Activated naive CD4-positive, alpha-beta T cell (primary cell): ENCODE measurements at places on chromosomes 1 and 21.

- DNase-seq: no peak
Measured at GRCh38 chr1:192689459-192689858, 53.5 kb downstream of the RGS13 start.

DNA sequence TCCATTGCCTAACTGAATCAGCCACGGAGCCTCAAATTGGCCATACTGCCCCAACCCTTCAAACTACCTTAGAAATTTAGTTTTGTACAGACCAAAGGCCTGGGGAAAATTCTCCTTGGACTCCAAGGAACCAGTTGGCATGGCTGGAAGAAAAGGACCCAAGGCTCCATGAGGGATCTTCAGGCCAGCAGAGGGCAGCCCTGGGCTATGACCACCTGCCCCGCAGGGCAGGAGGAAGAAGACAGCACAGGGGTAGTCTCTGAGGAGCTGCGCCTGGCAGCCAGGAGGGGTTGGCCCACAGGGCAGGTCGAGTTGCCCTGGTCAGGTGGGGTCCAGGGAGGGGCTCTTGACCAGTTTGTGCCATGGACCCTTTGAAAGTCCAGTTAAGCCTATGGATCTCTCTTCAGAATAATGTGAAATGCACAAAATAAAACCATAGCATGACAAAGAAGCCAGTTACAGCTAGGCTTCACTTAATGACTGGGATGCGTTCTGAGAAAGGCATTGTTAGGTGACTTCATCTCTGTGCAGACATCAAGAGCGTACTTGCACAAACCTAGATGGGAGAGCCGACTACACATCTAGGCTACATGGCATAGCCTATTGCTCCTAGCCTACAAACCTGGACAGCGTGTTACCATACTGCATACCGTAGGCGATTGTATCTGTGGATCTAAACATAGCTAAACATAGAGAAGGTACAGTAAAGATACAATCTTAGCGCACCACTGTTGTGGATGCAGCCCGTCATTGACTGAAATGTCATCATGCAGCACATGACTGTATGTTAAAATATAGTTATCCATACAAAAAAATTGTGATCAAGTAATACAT, 26.1 kb downstream of the CACNA1S start:
- DNase-seq: peak; percentile 30

- DNase-seq: no peak
Measured at GRCh38 chr1:116827607-116828105, 73.4 kb downstream of the CD2 start.

GRCh38 chr1:194184425-194184824, 998.0 kb upstream of the B3GALT2 start:
- no peak for DNase-seq

DNA sequence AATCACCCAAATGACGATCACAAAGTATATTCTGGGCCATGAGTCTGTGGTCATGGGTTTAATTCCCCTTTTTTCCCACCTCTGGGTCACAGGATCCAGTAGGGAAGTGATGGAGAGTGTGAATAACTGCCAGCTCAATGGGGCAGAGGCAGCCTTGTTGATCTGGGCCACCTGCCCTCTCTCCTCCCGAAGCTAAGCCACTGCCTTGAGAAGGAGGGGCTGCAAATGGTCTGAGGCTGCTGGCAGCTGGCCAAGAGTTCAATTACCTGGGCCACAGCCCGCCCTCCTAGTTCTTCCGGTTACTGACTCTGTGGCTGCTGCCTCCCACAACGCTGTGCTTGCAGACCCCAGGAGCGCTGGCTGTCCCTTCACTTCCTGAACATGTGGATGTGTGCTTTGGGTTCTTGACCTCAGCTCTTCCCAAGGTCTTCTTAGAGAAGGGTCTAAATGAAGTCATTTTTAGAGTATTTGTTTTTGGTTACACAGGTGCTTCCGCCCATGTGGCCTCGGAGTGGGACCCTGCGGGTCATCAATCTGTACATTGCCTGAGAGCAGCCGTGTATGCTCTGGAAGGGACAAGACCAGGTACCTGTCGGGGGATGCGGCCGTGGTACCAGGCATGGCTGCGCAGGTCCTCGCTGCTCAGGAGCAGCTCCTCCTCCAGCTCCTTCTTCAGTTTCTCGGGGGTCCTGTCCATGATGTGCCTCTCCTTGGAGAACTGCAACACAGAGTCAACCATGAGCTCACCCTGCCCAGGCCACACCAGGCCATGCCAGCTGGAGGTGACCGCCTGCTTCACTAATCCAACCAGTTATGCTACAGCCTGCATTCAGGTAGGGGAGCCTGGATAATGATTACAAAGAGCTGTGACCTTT, 89.7 kb downstream of the BCAR3 start:
- no peak for DNase-seq

DNA sequence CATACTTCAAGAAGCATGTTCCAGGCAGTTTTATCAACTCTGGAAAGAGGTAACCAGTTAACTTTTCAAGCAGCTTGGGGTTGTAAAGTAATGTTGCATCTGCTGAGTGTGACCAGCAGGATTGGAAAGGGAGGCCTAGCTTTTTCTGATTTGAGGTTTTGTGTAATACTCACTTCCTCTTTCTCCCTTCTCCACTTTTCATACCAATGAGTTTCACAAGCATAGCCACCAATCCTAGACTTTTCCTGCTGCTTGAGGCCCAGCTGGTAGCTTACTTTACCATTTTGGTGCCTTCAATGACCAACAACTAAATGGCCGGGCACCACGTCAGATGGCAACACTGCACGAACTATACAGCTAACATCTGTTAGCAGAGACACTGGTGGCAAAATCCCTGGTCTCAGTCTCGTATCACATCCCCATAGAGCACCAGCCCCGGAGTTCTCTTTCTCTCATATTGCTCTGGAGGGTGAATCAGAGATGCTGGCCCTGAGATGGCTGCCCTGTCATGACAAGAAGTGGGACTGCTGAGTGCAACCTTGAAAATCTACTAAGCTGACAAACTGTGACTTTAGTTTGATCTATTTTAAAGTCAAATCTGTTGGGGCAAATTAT, 14.8 kb upstream of the GPR88 start:
- no peak for DNase-seq

- no peak for DNase-seq
Measured at GRCh38 chr1:81672766-81673165, 128.0 kb upstream of the ADGRL2 start.

GRCh38 chr1:243230914-243231313, 24.2 kb downstream of the CEP170 start:
- no peak for DNase-seq

DNA sequence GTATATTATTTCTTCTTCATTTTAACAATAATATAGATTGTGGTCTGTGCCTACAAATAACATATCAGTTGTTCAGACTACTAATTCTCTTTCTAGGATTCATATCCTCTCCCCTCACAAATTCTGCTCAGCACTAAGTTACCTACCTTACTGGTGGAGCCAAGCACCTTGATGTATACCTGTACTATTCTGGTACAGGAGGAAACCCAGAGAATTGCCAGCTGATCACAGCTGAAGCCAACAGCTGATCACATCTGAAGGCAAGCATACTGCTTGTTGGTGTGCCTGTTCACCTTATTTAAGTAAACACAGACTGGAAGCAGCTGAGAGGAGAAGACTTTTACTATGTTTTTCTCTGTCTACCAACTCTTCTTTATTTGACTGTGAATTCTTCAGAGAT, 101.8 kb downstream of the PBX1 start:
- no peak for DNase-seq

DNA sequence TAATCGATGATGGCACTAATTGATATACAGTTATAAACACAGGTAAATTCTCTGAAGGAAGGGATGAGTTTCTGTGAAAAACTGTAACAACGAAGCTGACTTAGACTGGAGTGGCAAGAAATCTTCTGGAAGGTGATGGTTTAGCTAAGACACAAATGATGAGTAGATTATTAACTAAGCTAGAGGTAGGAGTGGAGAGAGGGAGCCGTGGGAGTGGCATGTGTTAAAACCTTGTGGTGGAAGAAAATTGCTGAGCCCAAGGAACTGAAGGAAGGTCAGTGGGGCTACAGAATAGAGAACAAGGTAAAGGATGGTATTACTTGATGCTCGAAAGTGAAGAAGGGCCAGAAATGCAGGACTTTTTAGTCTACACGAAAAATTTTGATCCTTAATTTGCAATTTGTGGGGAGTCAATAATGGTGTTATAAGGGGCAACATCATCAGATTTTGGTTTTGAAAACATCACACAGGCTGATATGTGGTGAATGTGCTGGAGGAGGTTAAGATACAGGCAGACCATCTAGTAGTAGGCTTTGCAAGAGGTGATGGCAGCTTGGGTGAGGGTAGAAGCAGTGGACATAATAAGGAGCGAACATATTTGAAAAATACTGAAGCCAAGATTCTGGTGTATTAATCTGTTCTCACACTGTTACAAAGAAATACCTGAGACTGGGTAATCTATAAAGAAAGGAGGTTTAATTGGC, 93.8 kb downstream of the S1PR1 start:
- no peak for DNase-seq
